ENCODE measurements at places on chromosomes 2 and 18. TPM values are rescaled to one million over a fixed set of nuclear protein-coding genes. Genes with fewer than 3 reads are reported as not detected.

GRCh38 chr18:80140455-80140985 is 31.5 kb downstream of the ADNP2 start:
- DNase-seq: no peak

- no peak for DNase-seq
Measured at GRCh38 chr2:239318151-239318611, 82.6 kb downstream of the HDAC4 start.

DNA sequence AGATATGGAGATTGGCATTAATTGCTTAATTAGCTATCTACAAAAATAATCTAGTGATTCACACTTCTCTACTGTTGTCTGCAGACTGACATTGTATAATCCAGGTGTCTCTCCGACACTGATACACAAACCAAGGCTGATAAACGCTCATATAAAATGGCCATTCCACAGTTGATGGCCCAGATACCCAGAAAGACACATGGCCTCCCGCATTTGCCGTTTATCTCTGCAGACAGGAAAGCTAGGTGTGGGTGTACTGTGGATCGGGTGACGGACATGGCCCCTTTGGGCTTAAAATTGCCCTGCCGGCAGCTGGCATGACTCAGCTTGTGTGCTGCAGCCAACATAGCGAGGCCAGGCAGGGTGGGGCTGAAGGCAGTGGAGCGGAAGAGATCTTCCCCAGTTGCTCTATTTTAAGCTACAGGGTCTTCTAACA is 18.5 kb downstream of the PMAIP1 start:
- DNase-seq: no peak

GRCh38 chr18:39945076-39945475 is 2010.0 kb upstream of the PIK3C3 start:
- no peak for DNase-seq

GRCh38 chr2:167487728-167488127 is 599.4 kb downstream of the XIRP2 start:
- DNase-seq: no peak

DNA sequence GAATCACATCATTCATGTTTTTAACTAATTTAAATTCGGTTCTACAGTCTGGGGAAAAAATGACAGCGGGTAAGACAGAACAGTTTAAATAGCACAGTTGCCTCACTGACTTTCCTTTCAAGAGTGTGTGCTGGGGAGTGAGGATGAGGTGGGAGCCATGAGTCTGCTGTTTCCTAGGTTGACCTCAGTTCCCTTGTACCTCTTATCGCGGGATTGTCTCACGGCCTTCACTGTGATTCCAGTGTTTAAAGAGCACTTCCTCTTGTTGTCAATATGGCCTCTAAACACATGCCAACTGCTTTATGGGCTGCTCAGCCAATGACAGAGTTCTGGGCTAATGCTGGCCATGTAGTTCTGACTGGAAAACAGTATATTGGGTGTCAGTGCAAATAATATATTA is 41.6 kb upstream of the ALMS1 start:
- no peak for DNase-seq

- no peak for DNase-seq
Measured at GRCh38 chr2:74507926-74508520, 528 bp upstream of the PCGF1 start.

DNA sequence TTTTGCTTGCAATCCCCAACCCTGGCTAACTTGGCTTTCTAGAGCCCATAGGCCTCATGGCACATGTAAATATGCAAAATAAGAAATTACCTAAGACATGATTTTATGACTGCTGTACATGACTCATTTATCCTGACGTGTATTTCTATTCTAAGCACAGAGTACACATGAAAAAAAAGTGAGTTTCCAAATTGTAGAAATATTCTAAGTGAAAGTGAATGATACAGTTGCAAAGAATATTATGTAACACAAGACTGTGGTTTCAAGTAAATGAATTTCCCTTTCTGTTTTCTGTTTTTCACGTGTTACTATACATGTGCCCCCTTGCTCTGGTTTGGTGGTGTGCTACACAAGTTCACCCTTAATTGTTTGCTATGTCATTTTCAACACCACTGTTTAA is 162.4 kb downstream of the LRP1B start:
- DNase-seq: no peak

DNA sequence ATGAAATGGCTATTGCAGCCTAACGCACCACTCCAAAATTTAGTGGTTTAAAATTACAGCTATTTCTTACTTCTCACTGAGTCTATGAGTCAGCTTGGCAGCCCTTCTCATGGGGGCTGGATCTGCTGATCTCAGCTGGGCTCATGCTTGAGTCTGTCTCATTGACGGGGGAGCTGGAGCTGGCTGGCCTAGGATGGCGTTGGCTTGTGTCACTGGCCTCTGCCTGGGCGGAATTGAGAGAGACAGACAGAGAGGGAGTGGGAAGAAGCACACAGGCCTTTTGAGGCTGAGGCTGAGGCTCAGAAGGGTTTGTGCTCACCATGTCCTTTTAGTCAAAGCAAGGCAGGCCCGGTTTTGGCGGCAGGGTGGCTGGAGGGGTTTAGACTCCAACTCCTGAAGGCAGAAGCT is 412.1 kb upstream of the MYT1L start:
- DNase-seq: no peak

DNA sequence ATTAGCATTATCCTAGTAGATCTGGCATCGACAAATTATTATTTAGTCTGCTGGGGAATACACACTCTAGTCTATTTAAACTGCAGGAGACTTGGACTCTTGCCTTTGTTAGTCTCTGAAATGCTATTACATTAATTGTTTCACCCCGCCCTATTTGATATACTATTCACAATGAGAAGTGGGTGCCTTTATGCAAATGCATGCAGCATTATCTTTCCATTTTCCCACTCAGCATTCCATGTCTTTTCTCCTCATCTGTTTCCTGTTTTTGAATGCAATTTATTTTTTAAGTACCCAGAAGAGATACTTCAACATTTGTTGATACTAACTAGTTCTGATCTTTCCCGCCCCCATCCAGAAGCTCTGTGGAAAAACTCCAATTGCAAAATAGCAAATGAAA is 395.3 kb upstream of the NXPH2 start:
- no peak for DNase-seq

DNA sequence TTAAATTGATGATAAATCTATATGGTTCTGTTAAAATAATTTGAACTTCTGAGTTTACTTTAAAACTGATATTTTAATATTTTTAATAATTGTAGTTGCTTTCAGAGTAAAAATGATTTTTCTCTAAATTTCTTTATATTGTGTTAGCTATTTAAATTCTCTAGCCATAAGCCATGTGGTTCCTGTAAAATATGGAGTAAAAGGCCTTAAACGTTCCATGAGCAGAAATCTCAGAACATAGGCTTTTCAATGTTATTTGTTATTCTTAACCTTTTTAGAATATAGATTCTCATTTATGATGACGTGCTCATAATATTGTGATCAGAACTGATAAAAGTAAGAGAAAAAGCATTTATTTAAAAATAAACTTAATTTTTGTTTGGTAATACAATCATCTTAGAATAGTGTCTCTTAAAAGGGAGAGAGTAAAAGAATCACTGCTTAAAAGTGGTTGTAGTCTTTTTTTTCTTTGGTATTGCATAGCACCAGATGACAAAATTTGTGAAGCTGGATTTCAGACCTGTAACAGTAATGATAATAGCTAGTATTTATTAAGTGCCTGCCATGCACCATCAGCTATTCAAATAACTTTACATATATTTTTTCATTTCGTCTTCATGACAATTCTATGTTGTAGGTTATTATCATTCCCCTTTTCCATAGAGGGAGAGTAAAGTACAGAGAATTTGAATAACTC is 2.7 kb downstream of the BMPR2 start:
- no peak for DNase-seq

GRCh38 chr2:188193230-188193629 is 98.4 kb upstream of the GULP1 start:
- DNase-seq: no peak

DNA sequence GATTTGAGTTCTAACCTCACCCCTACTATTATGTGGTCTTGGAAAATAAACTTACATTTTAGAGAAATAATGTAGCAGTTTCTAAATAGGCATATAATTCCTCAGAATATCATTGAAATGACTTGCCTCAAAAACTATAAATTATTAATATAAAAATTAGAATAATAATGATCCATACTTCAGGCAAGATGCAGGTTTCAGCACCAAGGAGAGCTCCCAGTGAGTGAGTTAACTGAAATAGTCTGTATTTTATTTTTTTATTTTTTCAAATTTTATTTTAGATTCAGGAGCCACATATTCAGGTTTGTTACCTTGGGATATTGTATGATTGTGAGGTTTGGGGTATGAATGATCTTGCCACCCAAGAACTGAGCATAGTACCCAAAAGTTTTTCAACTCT is 472.2 kb upstream of the DCC start:
- DNase-seq: no peak

DNA sequence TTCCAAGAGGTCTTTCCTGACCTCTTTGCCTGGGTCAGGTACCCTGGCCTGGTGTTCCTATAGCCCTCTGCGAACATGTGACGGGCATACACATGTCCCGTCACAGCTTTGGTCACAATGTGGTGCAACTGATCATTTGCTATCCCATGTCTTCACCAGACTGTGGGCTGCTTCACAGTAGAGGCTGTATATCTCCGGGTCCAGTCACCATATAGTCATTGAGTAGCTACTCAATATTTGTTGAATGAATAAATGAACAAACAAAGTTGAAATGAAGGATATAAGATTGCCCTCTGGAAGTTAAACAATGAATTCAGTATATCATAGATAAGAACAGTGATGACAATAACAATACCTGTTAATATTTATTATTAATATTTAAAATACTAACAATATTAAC is 16.8 kb downstream of the AOX1 start:
- no peak for DNase-seq

DNA sequence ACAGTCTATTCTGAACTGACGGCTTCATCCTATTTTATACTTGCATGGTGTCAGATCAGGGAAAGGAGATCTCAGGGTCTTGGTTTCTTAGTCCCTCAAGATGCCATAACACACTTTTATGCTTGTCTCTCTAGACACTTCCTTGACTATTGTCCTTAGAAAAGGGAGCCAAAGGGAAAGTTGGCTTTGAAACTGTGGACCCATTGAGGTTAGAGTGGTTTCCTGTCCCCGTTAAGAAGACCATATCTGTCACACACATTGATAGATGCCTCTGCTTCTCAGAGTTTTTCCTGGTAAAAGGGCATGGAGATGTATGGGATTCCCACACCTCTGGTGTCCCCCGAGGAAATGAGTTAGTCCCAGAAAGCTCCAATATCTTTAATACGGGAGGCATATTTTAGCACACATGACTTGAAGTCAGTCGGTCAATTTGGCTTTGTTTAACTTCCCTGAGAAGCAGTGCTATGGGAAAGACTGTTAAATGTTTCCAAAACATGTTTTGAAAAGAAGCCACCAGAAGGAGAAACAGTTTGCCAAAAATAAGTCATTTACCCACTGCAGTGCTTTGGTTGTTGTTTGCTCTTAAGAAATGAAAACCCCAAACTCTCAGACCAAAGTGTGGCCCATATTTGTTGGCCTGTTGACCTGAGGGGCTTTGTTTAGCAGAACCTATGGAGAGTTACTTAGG is 133.4 kb upstream of the CXCR4 start:
- DNase-seq: no peak

- DNase-seq: no peak
Measured at GRCh38 chr2:60215386-60215901, 338.0 kb downstream of the BCL11A start.

- no peak for DNase-seq
Measured at GRCh38 chr18:9362869-9363268, 28.3 kb downstream of the TWSG1 start.

ALPP gene
- polyA plus RNA-seq: not detected

ATP8B1 gene
- polyA plus RNA-seq: 59.8 TPM

SMARCAL1 gene
- polyA plus RNA-seq: 27.1 TPM

POTEI gene
- polyA plus RNA-seq: not detected

GKN2 gene
- not detected for polyA plus RNA-seq

All from AG04450 (cell line).